ENCODE measurements at places on chromosomes 4 and X. TPM values are rescaled to one million over a fixed set of nuclear protein-coding genes. Genes with fewer than 3 reads are reported as not detected.

DNA sequence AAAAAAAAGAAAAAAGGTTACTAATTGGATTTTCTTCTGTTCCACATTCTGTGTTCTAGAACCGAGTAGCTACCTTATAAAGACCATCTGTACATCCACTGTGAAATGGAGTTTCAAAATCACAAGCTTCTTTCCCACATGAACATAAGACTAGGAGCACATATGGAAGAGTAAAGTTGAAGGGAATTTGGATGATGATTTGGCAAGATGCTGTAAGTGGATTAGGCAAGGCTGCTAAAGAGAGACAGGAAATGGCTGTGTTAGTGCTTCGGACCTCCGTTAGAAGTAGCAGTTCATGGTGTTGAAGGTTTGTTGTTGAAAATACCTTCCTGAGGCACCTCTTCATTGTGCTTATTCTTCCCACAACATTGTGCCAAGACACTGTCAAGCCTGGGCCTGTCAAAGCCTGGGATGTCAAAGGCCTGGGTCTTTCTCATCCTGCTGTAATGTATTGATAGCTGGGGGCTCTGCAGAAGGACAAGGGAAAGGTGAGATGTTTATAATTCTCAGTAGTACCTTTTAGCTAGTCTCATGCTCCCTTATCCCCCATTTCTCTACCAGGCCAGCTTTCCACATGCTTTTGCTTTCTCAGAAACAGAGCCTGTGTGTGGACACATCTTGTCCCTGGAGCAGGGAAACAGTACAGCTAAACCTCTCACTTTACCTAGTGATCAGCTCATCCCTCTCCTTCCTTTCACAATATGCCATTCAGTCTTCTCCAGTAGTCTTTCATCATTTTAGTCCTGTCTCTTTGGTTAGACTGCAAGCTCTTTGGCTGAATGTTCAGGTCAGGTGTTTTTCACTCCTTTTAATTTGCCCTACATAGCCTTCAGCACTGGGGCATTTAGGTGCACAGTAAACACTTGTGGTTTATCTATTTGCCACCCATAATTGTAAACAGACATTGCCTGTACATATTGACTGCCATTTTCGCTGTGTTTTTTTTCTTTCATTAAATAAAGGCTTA is 37.9 kb upstream of the CYP2U1 start:
- DNase-seq = peak; percentile 74

Gene SYN1
- total RNA-seq = not detected

Gene GSX2
- total RNA-seq = not detected

GRCh38 chrX:44422631-44423030 is 79.2 kb upstream of the EFHC2 start:
- no peak for DNase-seq

DNA sequence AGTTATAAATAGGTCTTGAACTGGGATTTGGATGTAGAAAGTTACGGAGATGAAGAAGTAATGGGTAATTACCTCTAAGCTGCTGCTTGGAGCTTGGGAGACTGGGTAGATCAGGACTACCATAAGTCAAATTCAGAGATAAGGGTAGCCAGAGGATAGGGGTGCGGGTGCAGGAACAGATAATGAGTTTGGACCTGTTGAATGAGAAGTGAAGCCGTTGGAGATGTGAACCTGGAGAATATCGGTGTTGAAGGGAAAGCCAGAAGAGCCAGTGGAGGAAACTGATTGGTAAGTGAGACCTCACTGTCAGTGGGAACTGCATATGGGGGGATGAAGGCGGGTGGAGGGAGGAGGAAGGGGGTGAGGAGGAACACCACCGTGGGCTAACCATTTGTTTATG is 618 bp upstream of the FOXO4 start:
- DNase-seq = no peak

- no peak for DNase-seq
Measured at GRCh38 chr4:123804196-123804721, 407.7 kb downstream of the SPRY1 start.

Gene KLHL5
- total RNA-seq = 84.6 TPM

DNA sequence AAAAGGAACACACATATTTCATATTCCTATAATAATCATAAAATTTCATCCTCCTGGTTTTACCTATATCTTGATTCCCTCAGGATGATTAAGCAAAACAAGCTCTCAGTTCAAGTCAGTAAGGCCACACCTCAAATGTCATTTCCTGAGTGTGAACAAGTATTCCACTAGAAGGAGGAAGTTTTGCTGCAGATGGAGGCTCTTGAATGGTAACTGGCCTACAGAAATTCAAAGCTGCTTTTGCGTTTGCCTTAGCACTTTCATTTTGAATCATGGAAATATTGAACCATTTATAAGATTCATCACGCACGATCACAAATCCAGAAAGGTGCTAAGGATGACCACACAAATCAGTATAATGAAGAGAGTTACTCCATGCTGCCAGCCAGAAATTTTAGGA is 254.4 kb upstream of the CXXC4 start:
- DNase-seq = peak; percentile 63

- DNase-seq = peak; percentile 86
Measured at GRCh38 chrX:24506082-24506481, 41.0 kb downstream of the PDK3 start.

DNA sequence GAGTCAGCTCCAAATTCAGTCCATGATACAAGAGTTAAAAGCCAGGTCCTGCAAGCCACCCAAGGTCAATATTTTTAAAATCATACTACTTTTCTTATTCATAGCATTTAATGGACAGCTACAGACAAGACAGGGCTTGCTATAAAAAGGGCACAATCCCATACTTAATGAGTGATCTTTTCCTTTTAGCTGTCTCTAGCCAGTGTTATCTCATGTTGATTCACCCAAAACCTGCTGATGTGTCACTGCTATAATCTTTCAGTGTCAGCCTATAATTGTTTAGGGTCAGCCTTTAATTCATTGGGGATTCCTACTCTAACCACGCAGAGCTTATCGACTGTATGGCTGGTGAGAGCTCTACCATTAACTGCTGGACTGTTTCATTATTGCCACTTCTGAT is 51.2 kb upstream of the HCCS start:
- peak; percentile 88 for DNase-seq

Gene CDS1
- total RNA-seq = 28.2 TPM

Gene SLC38A5
- total RNA-seq = 348 TPM

- DNase-seq = no peak
Measured at GRCh38 chr4:101621120-101621519, 169.4 kb upstream of the BANK1 start.

GRCh38 chrX:20118065-20118824 is 1.5 kb upstream of the MAP7D2 start:
- DNase-seq = peak; percentile 48

DNA sequence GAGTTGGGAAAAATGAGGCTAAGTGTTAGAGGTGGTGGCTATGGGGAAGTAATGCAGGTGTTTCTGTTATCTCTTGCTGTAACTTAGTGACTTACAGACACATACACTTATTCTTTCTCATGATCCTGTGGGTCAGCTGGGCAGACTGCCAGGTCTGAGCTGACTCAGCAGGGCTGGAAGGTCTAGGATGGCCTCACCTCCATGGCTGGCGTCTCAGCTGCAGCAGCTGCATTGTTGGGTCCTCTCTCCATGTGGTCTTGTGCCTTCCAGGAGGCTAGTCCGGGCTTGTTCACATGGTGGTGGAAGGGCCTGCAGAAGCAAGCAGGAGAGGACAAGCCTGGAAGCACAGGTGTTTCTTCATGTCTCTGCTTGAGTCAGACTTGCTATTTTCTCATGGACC is 172.7 kb downstream of the NHS start:
- DNase-seq = peak; percentile 97

DNA sequence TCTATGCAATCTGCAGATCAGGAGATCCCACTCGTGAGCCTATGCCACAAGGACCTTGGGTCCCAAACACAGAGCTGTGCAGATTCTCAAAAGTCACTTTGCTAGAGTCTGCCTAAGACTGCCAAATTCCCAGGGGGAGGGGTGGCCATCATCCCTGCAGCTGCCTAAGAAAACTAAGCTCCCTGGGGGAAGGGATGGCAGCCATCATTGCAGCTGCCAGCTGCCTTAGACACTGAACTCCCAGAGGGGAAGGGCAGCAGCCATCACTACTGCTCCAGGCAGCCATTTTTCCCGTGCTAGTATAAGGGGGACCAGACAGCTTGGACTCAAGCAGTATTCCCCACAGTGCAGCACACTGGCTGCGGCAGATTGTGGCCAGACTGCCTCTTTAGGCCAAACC is 156.9 kb downstream of the NKX6-1 start:
- no peak for DNase-seq

GRCh38 chrX:14591976-14592375 is 62.6 kb downstream of the GLRA2 start:
- DNase-seq = peak; percentile 0

DNA sequence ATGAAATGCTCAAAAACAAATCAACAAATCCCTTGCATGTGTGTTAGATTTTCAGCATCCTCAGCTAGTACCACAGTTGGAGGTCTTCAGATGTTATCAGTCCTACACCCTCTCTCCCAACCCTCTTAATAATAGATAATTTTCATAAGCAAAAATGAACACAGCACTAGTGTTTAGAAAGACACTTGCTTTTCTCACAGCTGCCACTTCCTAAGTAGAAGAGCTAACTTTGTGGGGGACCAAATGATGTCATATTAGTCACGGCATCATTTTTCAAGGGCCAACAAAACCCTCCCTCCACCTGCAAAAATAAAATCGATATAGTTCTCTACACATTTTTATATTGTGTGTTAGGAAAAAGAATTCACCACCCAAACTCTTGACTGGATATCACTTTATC is 163.5 kb upstream of the GYPA start:
- no peak for DNase-seq

DNA sequence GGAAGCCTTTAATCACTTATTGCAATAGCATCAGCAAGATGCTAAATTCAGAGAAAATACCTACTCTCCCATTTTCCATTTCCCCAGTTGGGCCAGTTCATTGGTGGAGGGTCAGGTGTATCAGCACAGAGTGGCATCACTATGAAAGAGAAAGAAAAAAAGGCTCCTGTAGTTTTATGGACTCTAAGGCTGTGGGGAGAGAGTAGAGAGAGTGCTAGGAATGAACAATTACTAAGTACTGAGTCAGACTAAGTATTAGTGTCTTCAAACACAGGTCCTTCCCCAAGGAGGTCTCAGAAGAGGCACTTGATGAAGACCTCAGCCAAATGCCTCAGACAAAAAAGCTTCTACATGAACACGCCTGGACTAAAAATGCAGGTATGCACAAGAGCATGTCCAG is 1061.9 kb downstream of the FSTL5 start:
- DNase-seq = no peak

DNA sequence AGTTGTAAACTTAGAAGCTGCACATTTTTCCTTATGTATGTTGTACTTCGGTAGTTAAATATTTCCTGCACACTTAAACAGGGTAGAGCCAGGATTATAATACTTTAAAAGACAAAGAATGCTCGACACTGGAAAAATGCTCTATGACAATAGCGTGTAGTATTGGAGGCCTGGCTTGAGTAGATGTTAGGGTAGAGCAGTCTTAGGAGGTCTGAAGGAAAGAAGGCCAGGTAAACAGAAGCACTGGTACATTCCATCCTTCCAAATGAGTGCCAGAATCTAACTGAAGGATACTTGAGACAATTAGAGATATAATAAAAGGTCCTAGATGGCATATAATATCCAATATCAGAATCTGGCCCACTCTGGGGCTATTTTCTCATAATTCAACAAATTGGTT is 42.3 kb downstream of the ATXN3L start:
- no peak for DNase-seq

DNA sequence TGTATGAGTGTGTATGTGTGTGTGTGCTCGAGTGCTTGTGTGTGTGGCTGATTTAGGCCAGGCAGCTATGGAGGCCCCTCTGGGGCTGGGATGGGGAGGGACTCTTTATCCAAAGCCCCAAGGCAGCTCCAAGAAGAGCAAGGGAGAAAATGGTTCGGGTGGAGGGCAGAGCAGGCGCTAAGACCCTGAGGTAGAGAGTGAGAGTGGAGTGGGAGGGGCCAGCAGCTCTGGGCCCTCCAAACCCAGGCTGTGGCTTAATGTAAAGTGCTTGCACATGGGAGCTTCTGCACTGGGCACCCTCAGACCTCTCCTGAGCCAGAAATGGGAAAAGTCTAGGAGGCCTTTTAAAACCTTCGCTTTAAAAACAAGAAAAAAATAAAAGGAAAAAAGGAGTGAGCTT is 233.5 kb upstream of the PSAPL1 start:
- no peak for DNase-seq

Gene HTR2C
- total RNA-seq = not detected

- DNase-seq = no peak
Measured at GRCh38 chr4:1412376-1413203, 6.3 kb upstream of the NKX1-1 start.

- no peak for DNase-seq
Measured at GRCh38 chr4:186536285-186536684, 19.1 kb downstream of the MTNR1A start.

- DNase-seq = no peak
Measured at GRCh38 chr4:128475597-128475996, 188.0 kb upstream of the PGRMC2 start.

GRCh38 chr4:52076731-52077130 is 25.6 kb downstream of the SPATA18 start:
- no peak for DNase-seq

- DNase-seq = peak; percentile 12
Measured at GRCh38 chr4:152156442-152156841, 379.4 kb downstream of the FBXW7 start.

Gene RBM46
- total RNA-seq = 0.53 TPM

DNA sequence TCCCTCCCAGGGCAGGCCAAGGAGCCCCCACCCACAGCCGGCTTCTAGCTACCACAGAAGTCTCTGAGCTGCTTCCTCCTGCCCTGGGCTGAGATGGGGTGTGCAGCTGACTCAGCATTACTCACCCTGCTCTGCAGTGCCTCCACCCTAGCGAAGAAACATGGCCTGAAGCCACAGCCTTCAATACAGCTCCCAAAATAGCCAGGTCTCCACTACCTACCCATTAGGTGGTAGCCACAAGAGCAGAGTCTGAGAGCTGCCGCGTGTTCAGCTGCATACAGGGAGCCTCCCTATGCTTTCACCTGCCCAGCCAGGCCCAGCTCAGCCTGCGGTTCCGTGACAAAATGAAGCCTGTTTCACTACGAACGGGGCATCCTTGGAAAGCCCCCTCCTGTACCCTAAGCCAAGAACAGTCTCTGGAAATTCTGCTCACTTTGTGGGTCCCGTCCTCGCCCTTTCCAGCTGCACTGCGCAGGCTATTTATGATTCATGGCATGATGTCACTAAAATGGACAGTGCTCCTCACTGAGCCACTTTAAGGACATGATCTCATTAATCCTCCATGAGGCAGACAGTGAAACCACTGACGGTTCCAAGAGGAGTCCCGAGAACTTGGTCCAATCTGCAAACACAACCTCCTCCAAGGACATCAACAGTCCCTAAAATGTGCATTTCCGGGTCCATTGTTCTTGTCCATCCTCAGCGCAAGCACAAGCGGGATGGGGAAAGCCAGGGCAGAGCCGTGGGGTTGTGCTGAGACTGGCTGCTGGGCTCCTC is 20.2 kb downstream of the WDR1 start:
- peak; percentile 99 for DNase-seq

- DNase-seq = no peak
Measured at GRCh38 chr4:7546152-7546808, 111.5 kb upstream of the PSAPL1 start.
